ENCODE measurements at places on chromosomes 1 and 21.

GRCh38 chr1:236720611-236721010 lies 34.3 kb downstream of the ACTN2 start:
- DNase-seq, result no peak

DNA sequence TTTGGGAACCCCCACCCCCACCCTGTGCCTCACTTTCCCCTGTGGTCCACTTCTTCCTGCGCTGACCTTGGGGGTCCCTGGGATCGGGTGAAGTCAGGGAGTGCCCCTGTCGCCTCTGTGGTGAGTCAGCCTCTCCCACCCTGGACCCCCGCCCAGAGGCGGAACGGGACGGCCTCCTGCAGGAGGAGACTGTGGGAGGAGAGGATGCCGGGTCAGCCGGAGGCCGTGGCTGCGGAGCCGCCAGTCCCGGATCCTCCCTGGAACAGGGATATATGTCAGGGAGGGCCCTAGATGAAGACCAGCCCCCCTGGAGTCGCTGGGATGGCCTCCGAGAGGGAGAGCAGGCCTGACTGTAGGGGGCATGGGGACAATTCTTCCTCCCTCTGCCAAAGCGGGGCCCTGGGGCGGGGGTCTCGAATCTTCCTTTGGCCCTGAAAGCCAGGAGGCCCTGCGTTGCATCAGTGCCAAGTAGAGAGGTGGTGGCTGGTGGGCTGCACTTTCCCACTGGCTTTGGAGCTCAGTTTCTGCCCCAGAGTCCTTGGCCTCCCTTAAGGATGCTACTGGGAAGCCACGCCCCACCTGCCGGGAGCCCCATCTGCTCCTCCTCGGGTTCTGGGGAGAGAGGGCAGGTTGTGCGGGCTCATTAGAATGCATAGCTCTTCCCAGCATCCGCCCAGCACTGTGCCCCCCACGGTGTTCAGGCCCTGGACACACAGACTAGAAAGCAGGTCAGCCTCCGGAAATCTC lies 930 bp downstream of the ARHGEF10L start:
- DNase-seq, result no peak

DNA sequence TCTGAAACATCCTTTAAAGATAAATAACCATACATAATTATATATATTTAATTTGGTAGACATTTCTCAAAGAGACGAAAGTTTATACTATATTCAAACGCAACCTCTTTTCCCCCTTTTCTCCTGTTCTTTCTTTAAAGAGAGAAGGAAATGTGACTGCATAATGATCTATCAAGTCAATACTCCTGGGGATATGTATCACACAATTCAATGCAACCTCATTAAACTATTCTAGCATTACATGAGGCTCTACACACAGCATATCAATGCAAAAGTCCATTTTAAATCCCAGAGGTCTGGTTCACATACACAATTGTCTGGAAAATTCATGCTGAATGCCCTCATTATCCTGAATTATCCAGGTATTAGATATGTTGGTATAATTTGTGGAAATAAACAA lies 330.7 kb downstream of the LMX1A start:
- no peak for DNase-seq

GRCh38 chr1:194338241-194338948 lies 1152.0 kb upstream of the B3GALT2 start:
- DNase-seq, result no peak

DNA sequence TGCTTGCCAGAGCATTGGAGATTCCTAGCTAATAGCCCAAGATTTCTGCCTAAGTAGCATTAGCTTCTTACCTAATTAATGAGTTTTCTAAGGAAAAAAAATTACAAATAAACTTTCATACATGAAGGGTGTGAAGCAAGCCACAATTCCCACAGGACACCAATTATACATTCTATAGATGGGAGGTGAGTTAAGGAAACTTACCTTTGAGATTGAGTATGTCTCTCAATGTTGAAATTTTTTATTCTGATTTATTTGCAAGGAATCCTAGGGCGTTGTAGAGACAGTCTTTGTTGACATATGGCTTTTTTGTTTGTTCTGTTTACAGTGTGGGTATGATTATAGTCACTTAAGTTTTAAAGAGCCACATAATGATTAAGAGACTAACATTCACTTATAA lies 313.0 kb downstream of the RYR2 start:
- DNase-seq, result no peak

DNA sequence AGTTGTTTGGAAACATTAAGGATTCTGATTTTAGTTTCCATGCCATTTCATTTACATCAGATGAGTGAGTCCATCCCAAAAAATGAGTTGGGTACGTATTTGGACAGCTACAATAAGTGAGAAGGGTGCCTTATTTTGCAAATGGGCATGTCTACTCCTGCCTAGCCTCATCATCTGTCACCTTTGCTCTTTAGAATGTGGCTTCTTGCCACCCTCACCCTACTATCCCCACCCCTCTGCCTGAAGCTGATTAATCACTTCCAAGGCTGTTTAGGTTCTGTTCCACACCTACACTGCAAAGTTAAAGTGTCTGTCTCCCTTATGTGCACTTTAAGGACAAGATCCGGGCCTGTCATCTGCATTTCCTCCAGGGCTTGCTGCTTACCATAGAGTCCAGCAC lies 61.2 kb downstream of the ST6GALNAC5 start:
- no peak for DNase-seq

GRCh38 chr1:195872376-195872775 lies 735.9 kb downstream of the KCNT2 start:
- DNase-seq, result no peak

DNA sequence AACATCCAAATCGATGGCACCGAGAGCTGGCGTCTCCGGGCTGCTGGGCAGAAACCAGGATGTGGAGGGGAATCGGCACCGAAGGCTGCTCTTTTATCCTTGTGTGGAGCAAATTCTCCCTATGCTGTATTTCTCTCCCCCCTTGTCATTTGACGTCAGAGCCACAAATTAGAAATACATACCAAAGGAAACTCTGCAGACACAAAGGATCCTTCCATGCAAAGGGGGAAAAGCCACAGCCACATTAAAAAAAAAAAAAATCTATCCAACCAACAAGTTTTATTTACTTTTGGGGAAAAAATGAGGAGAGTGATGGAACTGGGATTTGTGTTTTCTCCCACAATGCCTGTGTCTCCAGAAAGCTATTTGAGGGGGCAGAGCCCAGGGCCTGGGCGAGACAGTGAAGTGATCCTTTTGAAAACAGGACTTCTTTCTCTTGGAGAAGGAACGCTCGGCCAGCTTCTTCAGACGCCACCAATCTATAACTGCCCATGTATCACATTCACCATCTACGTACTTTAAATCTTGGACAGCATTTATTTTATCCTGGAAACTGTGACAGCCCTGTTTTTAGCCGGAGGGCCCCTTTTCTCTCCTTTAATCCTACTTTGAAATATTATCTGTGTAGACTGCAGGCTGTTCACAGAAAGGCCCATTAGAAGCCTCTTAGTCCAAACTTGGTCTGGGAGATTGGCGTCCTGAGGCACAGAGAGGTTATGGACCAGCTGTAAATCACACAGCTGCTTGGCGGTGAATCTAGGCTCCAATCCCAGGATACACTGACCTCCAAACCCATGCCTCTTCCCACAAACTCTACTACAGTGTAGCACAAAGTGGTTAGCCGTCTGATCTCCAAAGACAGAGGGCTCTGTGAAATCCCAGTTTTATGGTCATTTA lies 4.5 kb downstream of the KANK4 start:
- no peak for DNase-seq

GRCh38 chr1:33008051-33008914 lies 28.4 kb downstream of the AK2 start:
- DNase-seq, result no peak

DNA sequence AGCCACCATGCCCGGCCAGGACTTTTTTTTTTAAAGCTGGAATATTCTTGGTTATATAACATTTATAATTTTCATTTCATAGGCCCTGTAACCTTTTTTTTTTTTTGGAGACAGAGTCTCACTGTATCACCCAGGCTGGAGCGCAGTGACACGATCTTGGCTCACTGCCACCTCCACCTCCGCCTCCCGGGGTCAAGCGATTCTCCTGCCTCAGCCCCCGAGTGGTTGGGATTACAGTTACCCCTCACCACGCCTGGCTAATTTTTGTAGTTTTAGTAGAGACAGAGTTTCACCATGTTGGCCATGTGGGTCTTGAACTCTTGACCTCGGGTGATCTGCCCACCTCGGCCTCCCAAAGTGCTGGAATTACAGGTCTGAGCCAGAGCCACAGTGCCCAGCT lies 12.6 kb downstream of the ZYG11B start:
- no peak for DNase-seq

- no peak for DNase-seq
Observed at GRCh38 chr1:87403061-87403820, 74.6 kb downstream of the LMO4 start.

DNA sequence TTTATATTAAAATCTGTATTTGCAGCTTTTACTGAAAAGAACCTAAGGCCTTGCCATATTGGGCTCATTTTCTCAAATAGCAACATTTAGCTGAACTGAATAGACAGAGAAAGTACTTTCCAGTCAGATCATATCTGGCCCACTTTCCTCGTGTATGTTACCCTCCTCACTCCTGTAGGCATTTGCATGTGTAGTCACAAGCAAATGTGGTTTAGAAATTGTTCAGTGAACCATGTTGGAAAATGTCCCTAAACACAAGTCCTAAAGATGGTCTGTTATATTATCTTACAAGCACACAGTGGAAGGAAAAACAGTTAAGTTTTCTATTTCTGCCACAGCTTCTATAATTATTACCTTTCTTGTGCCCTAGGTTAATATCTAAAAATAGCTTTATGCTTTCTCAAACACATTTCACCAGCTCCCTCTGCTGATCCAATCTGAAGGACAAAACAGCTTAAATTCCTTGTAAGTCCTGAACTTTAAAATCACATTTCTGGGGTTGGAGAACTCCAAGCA lies 606 bp upstream of the FMO4 start:
- DNase-seq, result no peak

- DNase-seq, result no peak
Observed at GRCh38 chr1:3795453-3796214, 664 bp downstream of the LRRC47 start.

GRCh38 chr1:201399352-201400126 lies 415 bp upstream of the LAD1 start:
- DNase-seq, result no peak

GRCh38 chr1:219478811-219479210 lies 134.1 kb downstream of the ZC3H11B start:
- DNase-seq, result no peak

- no peak for DNase-seq
Observed at GRCh38 chr1:65508051-65508450, 87.6 kb downstream of the LEPR start.

- no peak for DNase-seq
Observed at GRCh38 chr21:33026878-33027400, 1.2 kb downstream of the OLIG2 start.
